Activated T-helper 2 cell treated with anti-CD3 and anti-CD28 coated beads, Interferon-gamma antibody, Interleukin-2, Interleukin-4, amounts not matched to agents 10 μg/mL and 5 μg/mL and 100 μg/mL, durations not matched to agents 14 hours and 24 hours and 36 hours (primary cell): ENCODE measurements at places on chromosomes 6 and 20. TPM values are rescaled to one million over a fixed set of nuclear protein-coding genes. Genes with fewer than 3 reads are reported as not detected.

The CDKAL1 gene
- total RNA-seq = 30.5 and 31.2 TPM in 2 replicates

The RHAG gene
- total RNA-seq = not detected in 2 replicates

The PTPRT gene
- not detected in 2 replicates for total RNA-seq

The TMEM30A gene
- 52.7 and 61.6 TPM in 2 replicates for total RNA-seq

The C6orf52 gene
- total RNA-seq = 1.7 and 2.4 TPM in 2 replicates

The GABRR2 gene
- 0.34 and 0.78 TPM in 2 replicates for total RNA-seq

The KCNK17 gene
- total RNA-seq = not detected in 2 replicates

The CDH26 gene
- 0.30 and 0.85 TPM in 2 replicates for total RNA-seq
